CD4-positive, alpha-beta T cell treated with Interleukin-4 for 1 hour (primary cell): ENCODE measurements at places on chromosomes 7 and 10.

DNA sequence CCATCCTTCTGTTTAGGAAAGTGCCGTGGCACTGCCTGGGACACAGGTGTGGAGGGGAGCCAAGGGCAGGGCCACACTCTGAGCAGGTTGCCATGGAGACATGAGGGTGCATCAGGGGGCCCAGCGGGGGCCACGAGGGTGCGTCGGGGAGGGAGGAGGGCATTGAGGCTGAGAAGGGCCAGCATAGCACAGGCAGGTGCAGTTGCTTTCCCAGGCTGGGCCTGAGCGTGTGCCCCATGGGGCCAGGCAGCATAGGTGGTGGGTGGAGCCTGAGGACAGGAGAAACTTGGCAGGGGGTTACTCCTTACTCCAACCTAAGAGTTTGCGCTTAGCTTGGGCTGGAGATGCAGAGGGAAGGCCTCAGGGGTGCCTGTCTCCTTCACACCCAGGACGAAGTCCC lies 15.2 kb downstream of the YKT6 start:
- no peak for DNase-seq

DNA sequence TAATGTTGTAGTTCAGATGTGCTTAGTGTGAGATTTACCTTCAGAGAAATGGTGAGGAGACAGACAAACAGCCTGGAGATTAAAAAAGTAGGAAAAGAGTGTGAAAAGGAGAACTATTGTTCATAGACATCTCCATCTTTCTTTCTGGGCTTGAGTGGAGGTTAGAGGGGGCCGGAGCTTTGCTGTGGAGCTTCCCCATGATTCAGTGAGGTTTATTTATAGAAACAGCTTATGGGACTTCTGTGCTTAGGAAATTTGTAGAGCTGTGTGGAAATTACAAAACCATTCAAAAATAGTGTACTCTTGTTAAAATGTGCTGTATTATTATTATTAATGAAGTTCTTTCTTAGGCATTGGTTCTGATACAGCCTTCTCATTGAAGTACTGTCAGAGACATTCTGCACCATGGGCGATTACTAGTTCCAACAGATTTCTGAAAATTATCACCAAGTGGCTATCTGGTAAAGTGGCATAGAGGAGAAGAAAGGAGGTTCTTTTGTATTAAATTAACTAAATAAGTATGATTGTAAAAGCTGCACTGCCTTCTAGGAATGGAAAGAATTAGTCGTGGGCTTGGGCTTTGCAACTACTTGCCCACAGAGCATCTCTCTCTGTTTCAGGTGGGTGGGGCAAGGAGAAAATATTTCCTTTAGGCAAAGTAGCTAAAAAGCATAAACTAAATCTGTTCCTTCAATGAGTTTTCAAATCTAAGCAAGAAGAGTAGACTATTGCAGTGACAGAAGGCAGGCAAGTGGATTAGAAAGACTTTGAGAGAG lies 8.7 kb upstream of the TCAF1 start:
- no peak for DNase-seq

DNA sequence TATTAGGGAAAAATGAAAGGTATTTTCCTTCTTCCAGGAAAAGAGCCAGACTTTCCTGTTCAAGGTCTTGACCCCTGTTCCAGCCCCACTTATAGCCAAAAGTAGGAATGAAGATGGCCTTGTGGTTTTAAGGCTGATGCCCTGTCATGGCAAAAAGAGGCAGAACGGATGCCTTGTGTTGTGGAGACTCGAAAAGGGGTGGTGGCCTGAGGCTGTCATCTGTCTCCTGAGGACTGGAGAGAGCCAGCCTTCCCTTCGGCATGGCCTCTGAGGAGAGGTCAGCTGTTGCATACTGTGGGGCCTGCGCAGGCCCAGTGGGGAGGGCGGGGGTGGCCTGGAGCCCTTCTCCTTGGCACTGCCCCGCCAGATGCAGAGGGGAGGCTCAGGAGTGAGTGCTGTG lies 166.0 kb upstream of the EEPD1 start:
- DNase-seq: no peak

DNA sequence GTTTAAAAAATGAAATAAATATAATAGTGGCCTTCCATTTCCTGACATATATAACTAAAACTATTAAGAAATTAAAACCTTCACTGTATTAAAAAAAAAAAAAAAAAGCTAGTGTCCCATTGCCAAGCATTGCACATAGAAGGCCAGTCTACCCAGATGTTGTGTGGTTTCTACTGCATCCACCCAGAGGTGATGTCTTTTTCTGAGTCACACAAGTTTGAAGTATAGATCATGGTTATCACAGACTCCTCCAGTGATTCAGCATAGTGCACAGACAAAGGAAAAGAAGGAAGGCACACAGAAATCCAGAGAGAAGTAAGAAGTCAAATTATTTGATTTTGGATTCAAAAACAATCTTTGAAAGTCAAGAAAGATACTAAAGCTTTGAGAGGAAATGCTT lies 429.0 kb downstream of the ETV1 start:
- DNase-seq: no peak

DNA sequence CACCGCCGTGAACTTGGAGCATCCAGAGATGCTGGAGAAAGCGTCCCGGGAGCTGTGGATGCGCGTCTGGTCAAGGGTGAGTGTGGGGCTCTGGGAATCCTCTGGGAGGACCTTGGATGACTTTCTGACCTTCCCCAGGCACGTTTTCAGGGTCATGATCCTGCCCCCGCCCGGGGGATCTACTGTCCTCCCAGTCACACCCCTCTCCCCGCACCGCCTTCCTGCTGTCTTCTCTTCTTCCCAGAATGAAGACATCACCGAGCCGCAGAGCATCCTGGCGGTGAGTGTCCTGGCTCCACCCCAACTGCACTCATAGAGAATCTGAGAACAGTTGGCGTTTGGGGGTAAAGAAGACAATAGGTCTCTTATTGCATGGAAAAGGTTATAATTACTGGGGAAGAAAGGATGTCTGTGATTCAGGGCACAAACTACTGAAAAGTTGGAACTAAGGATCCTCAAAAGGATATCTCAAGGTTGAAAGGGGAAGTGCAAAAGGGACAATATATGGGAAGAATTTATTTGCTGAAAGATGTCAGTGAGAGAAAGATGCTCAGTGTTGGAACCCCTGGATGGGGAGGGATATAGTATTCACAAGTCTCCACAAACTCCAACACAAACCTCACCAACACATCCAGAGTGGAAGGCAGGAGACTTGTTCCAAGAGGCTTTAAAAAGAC lies 1.9 kb downstream of the GSTK1 start:
- DNase-seq: no peak

DNA sequence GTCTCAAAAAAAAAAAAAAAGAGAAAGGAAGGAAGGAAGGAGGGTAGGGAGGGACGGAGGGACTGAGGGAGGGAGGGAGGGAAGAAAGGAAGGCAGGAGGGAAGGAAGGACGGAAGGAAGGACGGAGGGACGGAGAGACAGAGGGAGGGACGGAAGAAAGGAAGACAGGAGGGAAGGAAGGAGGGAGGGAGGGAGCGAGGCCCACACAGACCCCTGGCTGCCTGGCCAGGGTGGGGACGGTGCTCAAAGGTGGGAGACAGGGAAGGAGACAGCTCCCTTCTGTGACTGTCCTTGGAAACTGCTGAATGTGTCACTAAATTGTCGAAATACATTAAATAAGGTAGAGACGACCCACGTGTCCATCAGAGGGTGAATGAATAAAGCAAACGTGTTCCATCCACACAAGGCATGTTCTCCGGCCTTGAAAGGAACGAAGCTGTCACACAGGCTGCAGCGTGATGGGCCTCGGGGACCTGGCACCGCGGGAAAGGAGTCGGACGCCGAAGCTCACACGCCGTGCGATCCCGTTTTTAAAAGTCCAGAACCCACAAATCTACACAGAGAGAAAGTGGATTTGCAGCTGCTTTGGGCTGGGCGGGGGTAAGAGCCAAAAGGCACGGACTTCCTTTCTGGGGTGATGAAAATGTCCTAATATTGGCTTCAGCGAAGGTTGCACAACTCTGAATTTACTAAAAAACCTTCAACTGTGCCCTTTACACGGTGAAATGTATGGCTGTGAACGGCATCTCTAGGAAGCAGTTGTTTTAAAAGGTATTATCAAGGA lies 23.3 kb downstream of the ADAP1 start:
- no peak for DNase-seq

- DNase-seq: no peak
Measured at GRCh38 chr10:91137822-91138221, 82.6 kb upstream of the PCGF5 start.

DNA sequence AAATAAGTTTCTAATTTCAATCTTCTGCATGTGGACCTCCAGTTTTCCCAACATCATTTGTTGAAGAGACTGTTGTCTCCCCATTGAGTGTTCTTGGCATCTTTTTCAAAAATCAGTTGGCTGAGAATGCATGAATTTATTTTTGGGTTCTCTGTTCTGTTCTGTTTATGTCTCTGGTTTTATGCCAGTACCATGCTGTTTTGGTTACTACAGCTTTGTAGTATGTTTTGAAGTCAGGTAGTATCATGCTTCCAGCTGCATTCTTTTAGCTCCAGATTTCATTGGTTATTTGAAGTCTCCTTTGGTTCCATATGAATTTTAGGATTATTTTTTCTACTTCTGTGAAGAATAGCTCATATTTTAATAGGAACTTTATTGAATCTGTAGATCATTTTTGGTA lies 21.2 kb upstream of the SFTPD start:
- no peak for DNase-seq

GRCh38 chr7:71594736-71595135 lies 462.8 kb downstream of the GALNT17 start:
- DNase-seq: no peak

GRCh38 chr10:96978621-96979154 lies 146.6 kb downstream of the LCOR start:
- no peak for DNase-seq

GRCh38 chr7:158453663-158454062 lies 134.0 kb downstream of the PTPRN2 start:
- DNase-seq: no peak

- DNase-seq: no peak
Measured at GRCh38 chr10:77240041-77240652, 397.5 kb downstream of the KCNMA1 start.

- no peak for DNase-seq
Measured at GRCh38 chr10:62815381-62816075, 638 bp downstream of the EGR2 start.

- no peak for DNase-seq
Measured at GRCh38 chr10:4008676-4009382, 223.8 kb upstream of the KLF6 start.

DNA sequence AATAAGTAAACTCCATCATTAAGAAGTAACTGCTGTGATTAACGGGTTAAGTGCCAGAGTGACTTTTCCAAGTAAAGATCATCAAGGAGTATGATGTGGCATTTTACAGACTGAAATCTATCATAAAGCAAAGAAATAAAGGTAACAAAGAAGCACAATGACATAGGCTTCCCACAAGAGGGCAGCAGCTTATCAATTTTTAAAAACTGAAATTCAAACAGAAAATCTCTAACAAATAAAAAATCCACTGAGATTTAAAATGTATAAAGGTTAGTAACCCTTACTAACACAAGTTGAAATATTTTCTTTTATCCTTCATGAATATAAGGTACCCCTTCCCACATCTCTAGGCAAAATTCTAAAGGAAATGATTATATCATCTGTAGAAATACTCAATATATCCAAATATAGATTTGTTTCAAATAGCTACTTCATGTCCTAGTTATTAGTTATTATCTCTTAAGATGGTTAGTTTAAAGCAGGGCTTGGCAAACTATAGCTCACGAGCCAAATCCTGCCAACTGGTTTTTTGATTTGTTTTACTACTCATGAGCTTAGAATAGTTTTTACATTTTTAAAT lies 29.2 kb downstream of the FAM3C start:
- no peak for DNase-seq

DNA sequence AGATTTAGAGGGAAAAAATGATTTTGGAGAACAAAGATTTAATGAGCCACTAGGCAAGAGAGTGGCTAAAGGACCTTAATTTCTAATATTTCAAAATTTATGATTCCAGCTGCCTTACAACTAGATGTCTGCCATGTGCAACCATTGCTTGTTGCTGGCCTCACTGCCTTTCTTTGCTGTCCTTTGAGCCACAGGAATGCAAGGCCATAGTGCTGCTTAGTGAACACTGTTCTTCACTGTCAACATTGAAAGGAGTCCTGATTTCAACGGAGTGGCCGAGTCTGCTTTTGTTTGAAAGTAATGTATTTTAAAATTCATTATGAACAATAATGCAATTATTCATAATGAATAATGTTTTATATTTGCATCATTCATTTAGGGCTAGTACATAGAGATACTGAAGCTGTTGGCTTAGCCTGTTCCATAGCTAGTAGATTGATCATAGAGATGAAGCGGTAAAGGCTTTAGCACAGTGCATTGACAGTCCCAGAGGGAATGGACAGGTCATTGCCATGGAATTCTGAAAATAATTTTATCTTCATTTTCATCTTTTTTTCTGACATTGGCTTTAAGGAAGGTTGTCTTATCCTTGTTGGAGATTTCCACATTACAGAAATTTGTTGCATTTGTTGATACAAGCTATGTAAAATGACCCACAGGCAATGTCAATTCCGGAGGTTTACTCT lies 544.1 kb downstream of the AUTS2 start:
- DNase-seq: no peak

DNA sequence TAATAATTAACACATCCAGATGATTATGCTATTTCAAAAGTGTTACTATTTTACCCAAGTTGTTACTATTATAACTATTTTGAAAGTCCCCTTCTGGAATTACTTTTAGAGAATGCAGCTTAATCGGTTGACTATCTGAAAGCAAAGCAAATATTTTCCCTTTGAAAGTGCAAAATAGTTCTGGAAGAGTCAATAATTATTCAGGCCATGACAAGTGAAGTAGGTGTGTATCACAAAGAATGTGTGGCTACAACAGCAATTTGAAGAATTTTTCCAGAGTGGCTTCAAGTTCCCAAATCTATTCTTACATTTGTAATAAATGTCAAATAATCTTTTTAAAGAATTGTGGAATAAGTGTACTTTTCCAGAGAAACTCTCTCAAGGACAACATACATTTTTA lies 42.8 kb downstream of the RNLS start:
- DNase-seq: no peak

DNA sequence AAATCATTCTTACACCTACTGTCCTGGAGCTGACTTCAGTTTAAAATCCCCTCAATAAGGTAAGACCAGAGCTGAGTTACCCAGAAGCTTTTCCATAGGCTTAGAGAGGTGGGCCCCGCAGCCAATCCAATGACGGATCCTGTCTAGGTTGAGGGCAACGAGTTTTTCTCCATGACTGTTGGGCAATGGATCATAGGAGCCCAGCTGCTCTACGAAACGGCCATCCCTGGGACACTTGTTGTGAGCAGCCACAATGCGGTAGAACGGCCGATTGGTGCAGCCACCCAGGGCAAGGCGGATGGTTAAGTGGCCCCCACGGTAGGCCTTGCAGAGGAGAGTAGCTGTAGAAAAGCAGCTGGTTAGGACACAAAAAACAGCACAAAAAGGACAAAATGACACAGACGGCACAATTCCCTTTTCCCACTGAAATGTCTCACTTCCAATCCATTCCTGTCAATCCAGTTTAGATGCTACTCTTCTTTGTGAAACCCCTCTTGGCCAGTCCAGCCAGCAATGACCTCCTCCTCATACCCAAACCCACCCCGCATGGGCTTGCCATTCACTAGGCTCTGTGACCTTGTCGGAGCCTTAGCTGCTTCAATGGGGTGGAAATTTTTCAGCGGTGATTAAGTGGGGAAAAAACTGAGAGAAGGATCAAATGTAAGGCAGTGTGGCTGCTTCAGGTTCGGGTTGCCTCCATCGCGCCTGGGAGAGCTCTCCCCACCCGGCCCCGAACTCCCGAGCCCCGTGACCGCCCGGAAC lies 580 bp downstream of the MRPS16 start:
- DNase-seq: no peak
